ENCODE measurements at places on chromosomes 12 and 14.

- no peaks in the 10 kb centered on the region for H3K27me3 ChIP-seq
- H3K4me3 ChIP-seq: no peak overlapping the region
- H3K27ac ChIP-seq: no peak overlapping the region
These were observed 16.7 kb downstream of the TRHDE start for GRCh38 chr12:72288911-72289310.

- no peak overlapping the region for H3K27ac ChIP-seq
- H3K4me3 ChIP-seq: no peak overlapping the region
- no peaks in the 10 kb centered on the region for H3K36me3 ChIP-seq
These were observed 11.3 kb downstream of the BDKRB1 start for GRCh38 chr14:96267336-96267735.

- H3K4me3 ChIP-seq: no peak overlapping the region
- no peaks in the 10 kb centered on the region for H3K27me3 ChIP-seq
- peaks cover 6% of the 10 kb centered on the region for H3K4me1 ChIP-seq
- no peak for DNase-seq
- H3K36me3 ChIP-seq: no peaks in the 10 kb centered on the region
These were observed 91.1 kb downstream of the SRRM4 start for GRCh38 chr12:119072440-119072839.

DNA sequence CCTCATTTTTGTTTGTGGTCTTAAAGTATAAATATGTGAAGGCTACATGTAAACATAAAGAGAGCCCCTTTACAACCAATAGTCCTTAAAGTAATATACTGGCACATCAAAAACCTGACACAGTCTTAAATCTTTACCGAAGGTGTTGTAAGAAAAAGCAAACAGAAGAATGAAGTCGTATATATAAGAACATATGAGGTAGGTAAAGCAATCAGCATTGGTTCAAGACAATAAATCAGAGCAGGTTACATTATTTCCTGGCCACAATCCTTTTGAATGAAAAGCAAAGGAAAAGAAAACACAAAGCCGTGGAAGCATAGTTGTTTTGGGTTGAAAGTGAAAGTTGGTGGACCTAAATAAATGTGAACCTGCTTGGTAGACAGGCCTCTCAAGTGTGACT lies 183.7 kb upstream of the STXBP6 start:
- H3K27ac ChIP-seq: no peak overlapping the region
- DNase-seq: no peak
- H3K36me3 ChIP-seq: no peaks in the 10 kb centered on the region
- H3K27me3 ChIP-seq: no peaks in the 10 kb centered on the region
- H3K4me3 ChIP-seq: no peak overlapping the region

- H3K27me3 ChIP-seq: no peaks in the 10 kb centered on the region
- no peak overlapping the region for H3K27ac ChIP-seq
- DNase-seq: no peak
- no peaks in the 10 kb centered on the region for H3K36me3 ChIP-seq
- no peaks in the 10 kb centered on the region for H3K4me1 ChIP-seq
These were observed 153.1 kb downstream of the BCAT1 start for GRCh38 chr12:24795699-24796347.

GRCh38 chr12:50353869-50354593 lies 42.4 kb downstream of the FAM186A start:
- no peak overlapping the region for H3K27ac ChIP-seq
- H3K36me3 ChIP-seq: no peaks in the 10 kb centered on the region
- H3K4me1 ChIP-seq: no peaks in the 10 kb centered on the region
- no peak for DNase-seq

DNA sequence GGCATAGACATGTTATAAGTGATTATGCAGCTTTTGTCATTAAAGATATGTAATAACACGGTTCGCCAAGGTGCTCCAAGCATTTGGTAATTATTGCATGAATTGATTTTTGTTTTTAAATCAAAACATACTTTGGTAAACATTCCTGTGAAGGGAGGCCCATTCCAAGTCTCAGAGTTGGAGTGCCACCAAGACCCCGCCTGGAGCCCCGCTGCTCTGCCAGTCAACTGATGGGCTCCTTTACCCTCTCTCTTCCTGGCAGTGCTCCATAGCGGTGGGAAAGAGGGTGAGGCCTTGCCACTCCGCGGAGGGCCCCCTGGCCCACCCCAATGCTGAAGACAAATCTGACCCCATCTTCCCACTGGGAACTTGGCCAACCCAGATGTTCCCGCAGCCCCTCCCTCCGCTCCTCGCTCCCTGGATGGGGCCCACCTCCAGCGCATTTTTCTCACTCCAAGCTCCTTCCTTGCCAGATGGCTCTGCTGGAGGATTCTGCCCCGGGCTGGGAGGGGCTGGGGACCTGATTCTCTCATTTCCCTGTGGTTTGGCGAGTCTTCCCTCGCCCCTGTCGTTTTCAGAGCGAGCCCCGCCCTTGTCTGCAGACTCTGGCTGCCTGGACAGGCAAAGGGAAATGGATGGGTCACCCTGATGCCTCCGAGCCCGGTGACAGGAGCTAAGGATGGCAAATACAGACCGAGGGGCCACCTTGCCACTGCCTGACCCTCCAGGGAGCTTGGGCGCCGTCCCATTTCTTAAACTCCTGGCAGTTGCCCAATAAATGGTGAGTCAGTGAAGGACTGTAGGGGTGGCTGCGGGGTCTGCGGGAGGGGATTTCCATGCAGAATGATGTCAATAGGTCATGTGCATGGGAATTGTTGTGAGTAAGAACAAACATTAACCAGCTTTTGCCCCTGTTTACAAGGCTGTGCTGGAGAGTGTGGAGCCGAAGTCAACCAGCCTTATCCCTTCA lies 9.2 kb upstream of the PAPLN start:
- H3K36me3 ChIP-seq: no peaks in the 10 kb centered on the region
- peaks cover 25% of the 10 kb centered on the region for H3K4me1 ChIP-seq
- H3K27me3 ChIP-seq: no peaks in the 10 kb centered on the region
- no peak overlapping the region for H3K27ac ChIP-seq
- DNase-seq: peak; percentile 42
- no peak overlapping the region for H3K4me3 ChIP-seq

- no peaks in the 10 kb centered on the region for H3K36me3 ChIP-seq
- no peak for DNase-seq
- peaks cover 24% of the 10 kb centered on the region for H3K4me1 ChIP-seq
- peaks cover 71% of the 10 kb centered on the region for H3K27me3 ChIP-seq
- peak overlapping the region; percentile 76 for H3K4me3 ChIP-seq
These were observed 813 bp upstream of the CCDC184 start for GRCh38 chr12:48182631-48183030.

- no peaks in the 10 kb centered on the region for H3K27me3 ChIP-seq
- no peak overlapping the region for H3K4me3 ChIP-seq
- peak; percentile 76 for DNase-seq
- no peak overlapping the region for H3K27ac ChIP-seq
- H3K4me1 ChIP-seq: peaks cover 11% of the 10 kb centered on the region
- no peaks in the 10 kb centered on the region for H3K36me3 ChIP-seq
These were observed 21.0 kb upstream of the CD9 start for GRCh38 chr12:6178981-6179761.

DNA sequence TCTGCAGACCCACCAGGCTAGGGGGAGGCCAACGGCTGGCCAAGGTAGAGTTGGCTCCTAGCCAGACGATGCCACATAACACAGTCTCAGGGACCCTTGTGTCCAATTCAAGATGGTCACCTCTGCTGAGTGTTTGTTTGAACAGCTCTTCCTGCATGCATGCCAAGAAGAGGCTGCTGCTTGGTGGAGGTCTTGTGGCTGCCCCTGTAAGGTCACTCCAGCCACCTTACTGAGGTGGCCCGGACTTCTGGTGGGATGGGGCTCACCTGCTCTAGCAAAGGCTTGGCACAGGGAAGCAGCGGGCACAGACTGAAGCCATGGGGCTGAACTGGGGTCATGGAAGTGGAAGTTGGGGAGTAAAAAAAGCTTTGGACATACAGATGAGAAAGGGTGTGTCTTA lies 210.3 kb downstream of the GLT1D1 start:
- no peak overlapping the region for H3K4me3 ChIP-seq
- H3K27me3 ChIP-seq: no peaks in the 10 kb centered on the region
- peaks cover 2% of the 10 kb centered on the region for H3K4me1 ChIP-seq
- H3K36me3 ChIP-seq: no peaks in the 10 kb centered on the region

- DNase-seq: no peak
- H3K27ac ChIP-seq: no peak overlapping the region
- no peaks in the 10 kb centered on the region for H3K36me3 ChIP-seq
- no peaks in the 10 kb centered on the region for H3K4me1 ChIP-seq
These were observed 20.7 kb downstream of the KRT85 start for GRCh38 chr12:52346593-52346992.

GRCh38 chr12:76031081-76031413 lies 529 bp downstream of the PHLDA1 start:
- H3K4me3 ChIP-seq: peak overlapping the region; percentile 72
- peaks cover 23% of the 10 kb centered on the region for H3K4me1 ChIP-seq
- peaks cover 29% of the 10 kb centered on the region for H3K27me3 ChIP-seq
- H3K27ac ChIP-seq: no peak overlapping the region
- no peak for DNase-seq

GRCh38 chr12:21980544-21980943 lies 39.3 kb upstream of the ABCC9 start:
- DNase-seq: no peak
- no peaks in the 10 kb centered on the region for H3K27me3 ChIP-seq
- no peak overlapping the region for H3K27ac ChIP-seq
- H3K4me3 ChIP-seq: no peak overlapping the region

- H3K4me3 ChIP-seq: peak overlapping the region; percentile 34
- no peak overlapping the region for H3K27ac ChIP-seq
- no peaks in the 10 kb centered on the region for H3K27me3 ChIP-seq
- peak; percentile 69 for DNase-seq
- no peaks in the 10 kb centered on the region for H3K36me3 ChIP-seq
These were observed 7.0 kb upstream of the UBC start for GRCh38 chr12:124921200-124922031.

DNA sequence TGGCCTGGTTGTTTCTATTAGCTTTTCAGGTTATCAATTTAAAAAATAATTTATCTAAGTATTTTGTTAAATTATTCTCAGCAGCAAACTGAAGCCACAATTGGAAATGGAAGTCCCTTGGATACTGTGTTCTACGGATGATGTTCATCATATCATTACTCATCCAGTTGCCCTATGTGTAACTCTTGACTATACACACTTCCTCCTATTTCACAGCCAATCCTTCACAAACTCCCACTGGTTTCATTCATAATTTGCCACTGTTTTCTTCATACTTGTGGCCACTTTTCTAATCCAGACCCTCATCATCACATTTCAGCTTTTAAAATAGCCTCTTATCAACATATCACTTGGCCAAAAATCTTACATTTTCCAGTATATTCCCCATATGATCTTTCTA lies 84.0 kb downstream of the CATSPERB start:
- no peak for DNase-seq
- H3K4me3 ChIP-seq: no peak overlapping the region
- no peaks in the 10 kb centered on the region for H3K4me1 ChIP-seq
- no peak overlapping the region for H3K27ac ChIP-seq

DNA sequence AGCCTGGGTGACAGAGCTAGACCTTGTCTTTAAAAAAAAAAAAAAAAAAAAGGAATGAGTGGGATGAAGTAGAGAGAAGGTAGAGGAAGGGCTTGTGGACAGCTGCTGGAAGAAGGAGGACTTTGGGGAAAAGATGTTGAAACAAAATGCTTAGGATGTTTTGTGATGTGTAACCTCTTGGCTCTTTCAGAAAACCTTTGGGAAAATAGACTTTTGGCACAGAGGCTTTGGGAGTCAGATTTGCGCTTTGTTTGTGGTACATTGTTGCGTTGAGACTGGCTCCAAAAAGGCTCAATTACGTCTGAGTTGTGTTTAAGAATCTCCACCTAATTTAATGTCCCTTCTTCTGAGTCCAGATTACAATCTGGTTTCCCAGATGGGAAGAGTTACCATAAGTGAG lies 32.9 kb upstream of the SPTLC2 start:
- peaks cover 10% of the 10 kb centered on the region for H3K4me1 ChIP-seq
- no peaks in the 10 kb centered on the region for H3K27me3 ChIP-seq
- DNase-seq: no peak
- H3K4me3 ChIP-seq: no peak overlapping the region
- H3K36me3 ChIP-seq: no peaks in the 10 kb centered on the region

DNA sequence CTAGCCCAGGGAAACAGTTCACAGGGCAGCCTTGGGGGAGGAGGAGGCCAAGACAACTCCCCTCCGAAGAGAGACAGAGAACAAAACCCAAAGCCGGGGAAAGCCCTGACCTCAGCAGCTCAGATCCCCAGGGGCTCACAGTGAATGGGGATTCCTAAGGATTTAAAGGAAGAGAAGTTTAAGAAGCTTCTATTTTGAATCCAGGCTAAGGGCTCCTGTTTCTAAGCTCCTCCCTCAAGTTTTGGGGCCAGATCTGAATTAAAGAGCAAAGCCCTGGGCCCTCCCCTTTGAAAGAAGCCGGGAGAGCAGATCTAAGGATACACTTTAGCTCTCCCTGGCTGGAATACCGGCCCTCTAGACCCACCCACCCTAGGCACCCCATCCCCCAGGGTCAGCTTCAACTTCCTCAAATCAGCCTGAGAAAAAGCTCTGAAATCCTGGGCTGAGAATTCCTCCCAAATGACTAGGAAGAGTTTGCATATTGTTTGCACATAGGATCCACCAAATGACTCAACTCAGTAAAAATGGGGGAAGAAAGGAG lies 3.9 kb downstream of the KDM2B start:
- DNase-seq: peak; percentile 95
- H3K4me3 ChIP-seq: peak overlapping the region; percentile 94
- peaks cover 4% of the 10 kb centered on the region for H3K36me3 ChIP-seq
- no peaks in the 10 kb centered on the region for H3K27me3 ChIP-seq
- H3K27ac ChIP-seq: peak overlapping the region; percentile 97

GRCh38 chr12:3216726-3217682 lies 139.8 kb downstream of the TSPAN9 start:
- no peak for DNase-seq
- H3K27ac ChIP-seq: no peak overlapping the region
- no peak overlapping the region for H3K4me3 ChIP-seq
- H3K36me3 ChIP-seq: no peaks in the 10 kb centered on the region

GRCh38 chr14:23008831-23009230 lies 1.1 kb downstream of the C14orf93 start:
- no peaks in the 10 kb centered on the region for H3K27me3 ChIP-seq
- no peak for DNase-seq
- H3K4me3 ChIP-seq: no peak overlapping the region
- peaks cover 19% of the 10 kb centered on the region for H3K4me1 ChIP-seq
- H3K36me3 ChIP-seq: no peaks in the 10 kb centered on the region

- DNase-seq: no peak
- peaks cover 22% of the 10 kb centered on the region for H3K4me1 ChIP-seq
- H3K27me3 ChIP-seq: no peaks in the 10 kb centered on the region
- peaks cover 2% of the 10 kb centered on the region for H3K36me3 ChIP-seq
- no peak overlapping the region for H3K27ac ChIP-seq
These were observed 13.5 kb downstream of the PAPOLA start for GRCh38 chr14:96515731-96516130.

DNA sequence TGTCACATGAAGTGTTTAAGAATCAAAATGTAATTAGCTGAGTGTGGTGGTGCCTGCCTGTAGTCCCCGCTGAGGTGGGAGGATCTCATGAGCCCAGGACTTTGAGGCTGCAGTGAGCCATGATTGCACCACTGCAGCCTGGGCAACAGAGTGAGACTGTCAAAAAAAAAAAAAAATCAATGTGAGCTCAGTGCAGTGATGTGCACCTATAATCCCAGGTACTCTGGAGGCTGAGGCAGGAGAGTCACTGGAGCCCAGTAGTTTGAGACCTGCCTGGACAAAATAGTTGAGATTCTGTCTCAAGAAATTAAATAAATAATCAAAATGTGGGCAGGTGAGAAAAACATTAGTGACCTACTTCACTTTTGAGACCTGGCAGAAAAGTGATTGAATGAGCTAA lies 140.0 kb downstream of the MON2 start:
- H3K4me1 ChIP-seq: peaks cover 31% of the 10 kb centered on the region
- DNase-seq: no peak
- no peak overlapping the region for H3K27ac ChIP-seq
- H3K36me3 ChIP-seq: peaks cover 17% of the 10 kb centered on the region
- no peak overlapping the region for H3K4me3 ChIP-seq

- DNase-seq: no peak
- no peak overlapping the region for H3K27ac ChIP-seq
- H3K36me3 ChIP-seq: peaks cover 8% of the 10 kb centered on the region
- no peak overlapping the region for H3K4me3 ChIP-seq
These were observed 613.7 kb downstream of the DIO2 start for GRCh38 chr14:79597566-79597965.
